ENCODE measurements at places on chromosomes 6 and 20. TPM values are rescaled to one million over a fixed set of nuclear protein-coding genes. Genes with fewer than 3 reads are reported as not detected.

BPIFB6 gene
- total RNA-seq: not detected

CDSN gene
- not detected for total RNA-seq

- DNase-seq: peak; percentile 17
Observed at GRCh38 chr6:132888701-132889100, 74.3 kb downstream of the RPS12 start.

- no peak for DNase-seq
Observed at GRCh38 chr20:49400410-49400809, 82.1 kb downstream of the KCNB1 start.

- peak; percentile 11 for DNase-seq
Observed at GRCh38 chr6:32974541-32975308, 6.3 kb downstream of the BRD2 start.

DNA sequence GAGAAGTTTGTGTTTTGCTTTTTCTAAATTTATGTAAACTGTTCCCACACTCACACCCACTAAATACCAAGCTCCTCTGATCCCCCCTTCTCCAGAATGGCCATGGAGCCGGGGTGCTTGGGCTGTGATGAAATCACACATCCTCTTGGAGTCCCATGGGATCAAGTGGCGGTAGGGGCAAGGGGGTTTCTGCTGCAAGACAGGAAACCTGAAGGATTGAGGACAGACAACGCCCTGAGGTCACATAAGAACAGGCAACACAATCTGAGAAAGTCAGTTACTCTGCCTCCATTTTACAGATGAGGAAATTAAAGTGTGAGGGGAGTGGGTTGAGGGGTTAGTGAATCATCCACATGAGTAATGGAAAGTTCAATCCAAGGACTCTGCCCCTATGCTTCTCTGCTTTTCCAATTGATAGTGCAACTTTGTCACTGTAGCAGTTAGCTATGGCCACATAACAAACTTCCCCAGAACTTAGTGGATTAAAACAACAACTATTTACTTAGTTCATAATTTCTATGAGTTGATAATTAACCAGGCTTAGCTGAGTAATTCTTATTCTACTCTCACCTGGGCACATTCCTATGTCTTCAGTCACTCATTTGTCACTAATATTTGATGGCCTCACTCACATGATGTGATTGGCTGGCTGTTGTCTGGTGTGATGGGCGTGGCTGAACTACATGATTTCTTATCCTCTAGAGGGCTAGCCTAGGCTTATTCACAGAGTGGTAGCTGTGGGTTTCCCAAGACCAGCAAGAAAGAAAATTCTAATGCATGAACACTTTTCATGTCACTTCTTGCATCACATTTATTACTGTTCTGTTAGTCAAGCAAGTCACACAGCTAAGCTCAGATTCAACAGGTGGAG is 311.1 kb upstream of the RNF24 start:
- DNase-seq: no peak
